ENCODE measurements at places on chromosomes 6 and 20. TPM values are rescaled to one million over a fixed set of nuclear protein-coding genes. Genes with fewer than 3 reads are reported as not detected.
A peak's percentile ranks its signal among the peaks of the same experiment; 100 is the strongest.

HLA-E gene
- 127 TPM for polyA plus RNA-seq

REM1 gene
- not detected for polyA plus RNA-seq

ITPR3 gene
- polyA plus RNA-seq, result 4.4 TPM

STMND1 gene
- polyA plus RNA-seq, result not detected

FKBP1C gene
- polyA plus RNA-seq, result 4.6 TPM

CEP85L gene
- polyA plus RNA-seq, result 7.5 TPM

SALL4 gene
- 0.57 TPM for polyA plus RNA-seq

ARFGEF3 gene
- polyA plus RNA-seq, result 0.02 TPM

SLC44A4 gene
- polyA plus RNA-seq, result 0.12 TPM

SPAG4 gene
- polyA plus RNA-seq, result 3.6 TPM

WFDC12 gene
- not detected for polyA plus RNA-seq

HMGN3 gene
- polyA plus RNA-seq, result 55.2 TPM

ANKEF1 gene
- 0.78 TPM for polyA plus RNA-seq

TMEM151B gene
- not detected for polyA plus RNA-seq

- DNase-seq, result no peak
Observed at GRCh38 chr6:25017932-25018567, 82.3 kb upstream of the RIPOR2 start.

GRCh38 chr6:158174024-158174423 lies 5.9 kb downstream of the GTF2H5 start:
- no peak for DNase-seq

GRCh38 chr6:135750081-135750480 lies 101.4 kb upstream of the PDE7B start:
- no peak for DNase-seq

DNA sequence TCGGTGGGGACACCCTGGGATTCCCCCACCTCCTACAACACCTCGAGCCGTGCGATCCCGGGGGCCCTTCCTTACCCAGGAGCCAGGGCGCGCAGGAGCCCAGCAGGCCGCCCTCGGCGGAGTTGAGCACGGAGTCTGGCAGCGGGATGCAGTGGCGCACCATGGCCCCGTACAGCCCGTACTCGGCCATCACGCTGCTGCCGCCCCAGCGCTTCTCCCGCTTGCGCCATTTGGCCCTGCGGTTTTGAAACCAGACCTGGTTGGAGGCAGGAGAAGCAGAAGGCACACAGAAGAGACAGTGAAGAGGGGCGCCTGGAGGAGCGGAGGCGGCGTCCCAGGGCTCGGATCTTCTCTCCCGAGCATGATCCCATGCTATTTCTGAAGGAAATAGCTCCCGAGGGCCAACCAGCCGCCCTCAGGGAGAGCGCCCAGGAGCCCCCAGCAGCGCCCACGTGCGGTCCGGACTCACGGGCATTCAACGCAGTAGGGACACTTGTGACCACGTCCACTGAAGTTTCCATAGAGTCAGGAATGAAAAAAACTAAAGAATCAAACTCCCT lies 4.3 kb downstream of the VSX1 start:
- no peak for DNase-seq

DNA sequence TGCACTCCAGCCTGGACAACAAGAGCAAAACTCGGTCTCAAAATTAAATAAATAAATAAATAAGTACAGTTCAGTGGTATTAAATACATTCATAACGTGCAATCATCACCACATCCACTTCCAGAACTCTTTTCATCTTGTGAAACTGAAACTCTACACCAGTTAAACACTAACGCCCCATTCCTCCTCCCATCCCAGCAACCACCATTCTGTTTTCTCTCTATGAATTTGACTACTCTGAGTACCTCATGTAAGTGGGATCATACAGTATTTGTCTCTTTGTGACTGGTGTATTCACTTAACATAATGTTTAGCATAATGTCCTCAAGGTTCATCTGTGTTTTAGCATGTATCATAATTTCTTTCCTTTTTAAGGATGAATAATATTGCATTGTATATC lies 29.1 kb upstream of the SCML4 start:
- no peak for DNase-seq

DNA sequence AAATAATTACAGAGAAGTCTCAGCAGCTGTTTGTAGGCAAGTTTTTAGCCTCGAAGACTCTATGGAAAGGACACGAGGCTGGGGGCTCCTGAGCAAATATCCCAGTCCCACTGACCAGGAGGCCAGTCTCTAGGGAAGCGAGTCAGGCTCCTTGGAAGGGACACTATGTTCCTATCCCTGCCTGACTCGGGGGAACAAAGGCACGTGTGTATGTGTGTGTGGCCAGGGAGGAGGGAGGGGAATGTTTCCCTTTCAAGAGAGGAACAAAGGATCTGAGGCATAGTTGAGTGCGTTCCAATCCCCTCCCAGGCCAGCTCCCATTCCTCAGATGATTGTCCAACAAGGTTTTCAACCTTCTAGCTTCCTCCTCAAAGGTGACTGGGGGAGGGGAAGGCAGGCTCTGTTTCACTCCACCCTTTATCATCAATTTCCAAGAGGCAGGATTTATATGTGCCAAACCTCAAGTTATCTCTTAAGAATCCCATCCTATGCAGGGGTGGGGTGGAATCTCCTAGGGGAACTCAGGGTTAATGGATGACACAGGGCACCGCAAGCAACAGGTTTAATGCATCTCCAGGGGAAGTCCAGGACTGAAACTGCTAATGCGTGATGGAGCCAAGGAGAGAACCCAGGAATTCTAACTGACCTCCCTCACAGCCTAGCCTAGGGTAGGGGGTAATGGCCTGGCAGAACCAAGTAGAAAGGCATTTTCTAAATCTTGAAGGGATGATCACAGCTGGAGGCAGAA lies 9.9 kb downstream of the BCL2L1 start:
- DNase-seq, result peak; percentile 67

DNA sequence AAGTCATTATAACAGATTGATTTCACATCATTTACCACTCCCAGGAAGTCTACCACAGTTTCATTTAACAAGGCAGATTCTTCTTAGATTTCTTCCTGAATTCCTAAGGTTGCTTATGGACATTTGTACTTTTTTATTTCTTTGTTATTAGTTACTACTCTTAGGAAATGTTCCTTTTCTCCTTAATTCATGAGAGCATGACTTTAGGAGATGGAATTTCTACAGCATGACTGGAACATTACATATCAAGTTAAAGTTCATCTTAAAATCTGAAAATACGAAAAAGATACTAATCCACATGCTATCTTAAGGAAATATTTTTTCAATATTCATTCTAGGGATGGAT lies 22.3 kb downstream of the CNKSR3 start:
- no peak for DNase-seq

- no peak for DNase-seq
Observed at GRCh38 chr6:44781912-44782597, 394.5 kb downstream of the CDC5L start.

GRCh38 chr6:47206626-47207025 lies 103.1 kb downstream of the TNFRSF21 start:
- no peak for DNase-seq

Data from AG04450 (cell line).